ENCODE measurements at places on chromosomes 7 and 10. TPM values are rescaled to one million over a fixed set of nuclear protein-coding genes. Genes with fewer than 3 reads are reported as not detected.

The TAF6 gene
- 21.0 TPM for total RNA-seq

The CLRN3 gene
- total RNA-seq = not detected

DNA sequence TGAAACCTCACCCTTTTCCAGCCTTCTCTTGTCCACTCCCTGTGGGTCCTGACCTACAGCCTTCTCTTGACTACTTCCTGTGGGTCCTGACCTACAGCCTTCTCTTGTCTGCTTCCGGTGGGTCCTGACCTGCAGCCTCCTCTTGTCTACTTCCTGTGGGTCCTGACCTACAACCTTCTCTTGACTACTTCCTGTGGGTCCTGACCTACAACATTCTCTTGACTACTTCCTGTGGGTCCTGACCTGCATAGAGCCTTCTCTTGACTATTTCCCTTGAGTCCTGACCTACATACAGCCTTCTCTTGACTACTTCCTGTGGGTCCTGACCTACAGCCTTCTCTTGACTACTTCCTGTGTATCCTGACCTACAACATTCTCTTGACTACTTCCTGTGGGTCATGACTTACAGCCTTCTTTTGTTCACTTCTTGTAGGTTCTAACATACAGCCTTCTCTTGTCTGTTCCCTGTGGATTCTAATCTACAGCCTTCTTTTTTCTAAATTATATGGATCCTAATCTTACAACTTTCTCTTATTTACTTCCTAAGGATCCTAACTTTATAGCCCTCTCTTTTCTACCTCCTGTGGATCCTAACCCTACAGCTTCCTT lies 36.5 kb downstream of the C10orf71 start:
- no peak for DNase-seq

- no peak for DNase-seq
These were observed 457.6 kb downstream of the SEMA3D start for GRCh38 chr7:84729284-84729683.

DNA sequence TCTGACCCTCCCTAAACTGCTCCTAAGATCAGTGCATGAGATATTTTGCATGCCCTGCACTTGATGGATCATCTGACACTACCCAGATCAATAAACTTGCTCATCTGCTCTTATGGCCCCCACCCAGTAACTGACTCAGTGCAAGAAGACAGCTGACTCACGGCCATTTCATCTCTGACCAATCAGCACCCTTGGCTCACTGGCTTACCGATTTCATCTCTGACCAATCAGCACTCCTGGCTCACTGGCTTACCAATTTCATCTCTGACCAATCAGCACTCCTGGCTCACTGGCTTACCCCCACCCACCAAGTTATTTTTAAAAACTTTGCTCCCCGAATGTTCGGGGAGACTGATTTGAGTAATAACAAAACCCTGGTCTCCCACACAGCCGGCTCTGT lies 37.2 kb upstream of the OPTN start:
- DNase-seq = no peak

- DNase-seq = no peak
These were observed 242.2 kb downstream of the TSPAN12 start for GRCh38 chr7:120615703-120616102.

The NPC1L1 gene
- 0.65 TPM for total RNA-seq

DNA sequence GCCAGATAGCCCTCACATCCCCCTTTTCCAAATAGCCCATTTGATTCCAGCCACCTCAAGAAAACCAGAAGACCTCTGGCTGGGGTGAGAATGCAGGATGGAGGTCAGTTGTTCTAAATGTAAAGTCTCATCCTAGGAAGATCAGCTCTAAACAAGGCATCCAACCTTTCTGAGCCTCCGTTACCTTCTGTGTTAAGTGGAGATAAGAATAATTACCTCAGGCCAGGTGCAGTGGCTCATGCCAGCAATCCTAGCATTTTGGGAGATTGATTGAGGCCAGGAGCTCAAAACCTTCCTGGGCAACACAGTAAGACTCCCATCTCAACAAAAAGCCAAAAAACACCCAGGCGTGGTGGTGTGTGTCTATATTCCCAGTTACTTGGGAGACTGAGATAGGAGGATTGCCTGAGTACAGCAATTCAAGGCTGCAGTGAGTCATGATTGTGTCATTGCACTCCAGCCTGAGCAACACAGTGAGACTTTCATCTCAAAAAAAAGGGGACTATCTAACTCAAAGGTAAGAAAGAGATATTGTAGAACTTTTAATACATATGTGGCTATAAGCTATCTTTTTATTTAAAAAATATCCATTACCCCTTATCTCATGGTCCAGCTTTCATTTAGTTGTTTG lies 43.5 kb downstream of the PRTFDC1 start:
- no peak for DNase-seq

GRCh38 chr7:133549633-133550032 lies 296.8 kb downstream of the EXOC4 start:
- no peak for DNase-seq

DNA sequence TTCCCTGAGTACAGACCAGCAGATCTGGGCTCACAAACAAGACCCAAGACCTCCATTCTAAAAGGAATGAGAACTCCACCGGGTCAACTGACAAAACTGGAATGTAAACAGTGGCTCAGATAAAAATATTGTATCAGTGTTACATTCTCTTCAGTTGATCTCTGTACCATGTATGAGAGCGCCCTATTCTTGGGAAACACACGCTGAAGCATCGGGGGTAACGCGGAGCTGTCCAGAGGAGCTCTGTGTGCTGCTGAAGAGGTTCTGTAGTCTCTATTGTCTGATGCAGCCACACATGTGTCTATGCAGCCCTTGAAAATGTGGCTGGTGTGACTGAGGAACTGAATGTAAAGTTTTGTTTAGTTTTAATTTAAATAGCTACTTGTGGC lies 39.7 kb downstream of the HIPK2 start:
- no peak for DNase-seq

DNA sequence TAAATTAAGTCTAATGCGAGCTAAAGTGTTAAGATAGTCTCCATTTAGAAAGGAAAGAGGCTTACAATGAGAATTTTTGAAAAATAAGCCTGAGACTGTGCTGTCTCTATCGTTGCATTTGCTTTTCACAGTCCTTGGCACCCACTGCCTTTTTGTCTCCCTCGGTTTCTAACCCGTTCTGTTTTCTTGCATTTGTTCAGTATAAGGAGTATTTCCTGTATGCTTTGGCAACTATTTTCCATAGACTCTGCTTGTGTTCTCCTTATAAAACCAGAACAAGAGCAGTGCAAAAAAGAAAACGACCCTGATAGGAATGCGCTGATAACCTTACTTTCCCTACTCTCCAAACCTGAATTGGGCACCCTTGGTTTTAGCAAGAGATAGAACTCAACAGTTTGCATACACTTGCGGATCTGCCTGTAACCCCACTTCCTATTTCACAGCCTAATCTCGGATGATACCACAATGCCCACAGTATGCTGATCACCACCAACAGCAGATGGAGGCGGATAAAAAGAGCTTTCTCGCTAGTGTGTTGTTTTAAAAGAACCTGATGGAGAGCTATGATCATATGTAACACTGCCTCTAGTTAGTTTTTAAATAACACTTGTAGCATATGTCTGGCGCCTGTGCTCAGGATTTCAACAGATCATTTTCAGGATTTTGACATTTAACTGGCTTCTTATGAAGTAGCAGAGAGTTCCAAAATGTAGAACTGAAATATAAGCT lies 1.6 kb upstream of the ARHGAP12 start:
- DNase-seq = no peak

Data from omental fat pad (tissue), 4 donors.